ENCODE measurements at places on chromosomes 3 and 15. TPM values are rescaled to one million over a fixed set of nuclear protein-coding genes. Genes with fewer than 3 reads are reported as not detected.

Gene DNAJB8
- not detected for polyA plus RNA-seq

Gene PTPN23
- polyA plus RNA-seq: 22.7 TPM

Gene PRRT3
- polyA plus RNA-seq: not detected

Gene HYAL1
- 2.2 TPM for polyA plus RNA-seq

Gene ANKRD63
- not detected for polyA plus RNA-seq

Gene POLQ
- 5.3 TPM for polyA plus RNA-seq

Gene GPR171
- 0.82 TPM for polyA plus RNA-seq

- DNase-seq: peak; percentile 27
These were observed 53.1 kb downstream of the CLDN1 start for GRCh38 chr3:190269101-190269500.

DNA sequence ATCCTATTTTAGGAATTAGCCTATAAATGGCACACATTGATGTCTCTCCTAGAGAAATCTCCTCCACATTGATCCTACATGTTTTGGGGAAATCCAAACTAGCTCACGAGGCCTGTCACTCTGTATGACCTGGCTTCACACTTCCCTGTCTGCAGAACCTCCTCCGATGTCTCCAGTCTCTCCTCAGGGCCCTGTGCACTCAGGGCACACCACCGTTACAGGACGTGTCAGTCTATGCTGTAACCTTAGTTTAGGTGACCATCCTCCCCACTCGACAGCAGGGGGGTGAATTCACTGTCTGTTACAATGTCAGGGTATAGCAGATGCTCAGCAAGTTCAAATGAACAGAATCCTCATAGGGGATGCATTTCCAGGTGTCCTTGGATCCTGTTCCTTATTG is 249.1 kb downstream of the OCA2 start:
- DNase-seq: no peak

DNA sequence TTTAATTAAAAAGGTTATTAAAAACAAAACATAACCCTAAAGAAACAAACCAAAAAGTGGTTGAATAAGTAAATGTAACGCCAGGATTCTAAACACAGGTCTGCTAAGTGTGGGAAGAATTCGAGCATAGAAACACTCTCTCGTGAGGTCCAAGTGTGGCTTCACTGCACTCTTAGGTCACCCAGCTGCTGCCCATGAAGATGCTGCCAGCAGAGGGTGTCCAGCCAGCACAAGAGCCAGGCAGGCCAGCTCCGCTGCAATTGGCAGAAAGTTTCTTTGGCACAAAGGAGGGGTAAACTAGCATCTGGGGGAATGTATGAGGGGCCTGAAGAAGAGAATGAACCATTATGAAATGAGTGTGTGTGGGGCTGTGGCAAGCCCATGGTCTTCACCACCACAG is 215.7 kb upstream of the FEZF2 start:
- DNase-seq: no peak

- DNase-seq: no peak
These were observed 237.5 kb upstream of the CHRM5 start for GRCh38 chr15:33730815-33731214.

- no peak for DNase-seq
These were observed 27.8 kb downstream of the FAM43A start for GRCh38 chr3:194713299-194714136.

- no peak for DNase-seq
These were observed 41.1 kb downstream of the TSC22D2 start for GRCh38 chr3:150449169-150449721.

- no peak for DNase-seq
These were observed 42.0 kb upstream of the CHRM5 start for GRCh38 chr15:33926260-33926659.

- no peak for DNase-seq
These were observed 271.4 kb downstream of the MBNL1 start for GRCh38 chr3:152540120-152540519.

DNA sequence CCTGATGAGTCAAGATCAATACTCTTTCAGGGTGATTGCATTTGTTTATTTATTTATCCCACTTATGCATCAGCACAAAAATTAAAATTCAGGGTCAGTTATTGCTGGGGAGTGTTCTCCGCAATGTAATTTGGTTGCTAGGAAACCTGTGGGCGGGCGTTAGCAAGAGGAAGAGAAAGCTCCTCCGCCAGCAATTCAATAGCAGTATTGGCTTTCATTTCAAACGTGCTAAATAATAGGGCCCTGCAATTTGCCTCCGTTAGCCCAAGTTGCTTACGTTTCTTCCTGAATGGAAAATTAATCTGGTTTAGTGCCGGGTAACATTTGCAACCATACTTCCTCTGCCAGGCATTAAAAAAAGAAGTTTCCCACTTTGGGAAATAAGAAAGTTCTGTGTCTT is 35.5 kb upstream of the PLCL2 start:
- DNase-seq: peak; percentile 46

- DNase-seq: no peak
These were observed 349.4 kb downstream of the CLSTN2 start for GRCh38 chr3:140284372-140284771.

DNA sequence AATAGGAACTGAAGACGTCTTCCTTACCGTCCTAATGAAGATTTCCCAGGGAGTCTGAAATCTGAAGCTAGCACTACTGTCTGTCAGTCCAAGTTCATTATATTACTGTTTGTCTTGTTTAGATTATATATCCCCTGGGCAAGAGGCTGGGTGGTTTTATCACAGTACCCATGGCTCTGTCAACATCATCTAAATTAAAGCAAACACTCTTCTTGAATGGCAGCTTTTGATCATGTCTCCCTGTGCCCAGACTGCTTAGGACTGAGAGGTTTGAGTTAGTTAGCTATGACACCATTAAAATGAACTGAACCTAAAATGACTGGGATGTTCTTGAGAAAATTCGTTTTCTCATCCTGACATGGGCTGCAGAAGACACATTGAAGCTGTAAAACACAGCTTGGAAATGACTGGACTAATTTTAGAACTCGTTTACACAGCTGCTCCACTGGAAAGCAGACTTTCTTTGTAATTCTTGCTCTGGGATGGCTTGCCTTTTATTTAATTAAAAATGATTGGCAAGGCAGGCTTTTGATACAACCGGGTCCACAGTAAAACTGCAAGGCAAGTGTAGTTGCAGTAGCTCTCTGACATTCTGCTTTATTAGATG is 243.5 kb downstream of the MFSD1 start:
- DNase-seq: no peak

DNA sequence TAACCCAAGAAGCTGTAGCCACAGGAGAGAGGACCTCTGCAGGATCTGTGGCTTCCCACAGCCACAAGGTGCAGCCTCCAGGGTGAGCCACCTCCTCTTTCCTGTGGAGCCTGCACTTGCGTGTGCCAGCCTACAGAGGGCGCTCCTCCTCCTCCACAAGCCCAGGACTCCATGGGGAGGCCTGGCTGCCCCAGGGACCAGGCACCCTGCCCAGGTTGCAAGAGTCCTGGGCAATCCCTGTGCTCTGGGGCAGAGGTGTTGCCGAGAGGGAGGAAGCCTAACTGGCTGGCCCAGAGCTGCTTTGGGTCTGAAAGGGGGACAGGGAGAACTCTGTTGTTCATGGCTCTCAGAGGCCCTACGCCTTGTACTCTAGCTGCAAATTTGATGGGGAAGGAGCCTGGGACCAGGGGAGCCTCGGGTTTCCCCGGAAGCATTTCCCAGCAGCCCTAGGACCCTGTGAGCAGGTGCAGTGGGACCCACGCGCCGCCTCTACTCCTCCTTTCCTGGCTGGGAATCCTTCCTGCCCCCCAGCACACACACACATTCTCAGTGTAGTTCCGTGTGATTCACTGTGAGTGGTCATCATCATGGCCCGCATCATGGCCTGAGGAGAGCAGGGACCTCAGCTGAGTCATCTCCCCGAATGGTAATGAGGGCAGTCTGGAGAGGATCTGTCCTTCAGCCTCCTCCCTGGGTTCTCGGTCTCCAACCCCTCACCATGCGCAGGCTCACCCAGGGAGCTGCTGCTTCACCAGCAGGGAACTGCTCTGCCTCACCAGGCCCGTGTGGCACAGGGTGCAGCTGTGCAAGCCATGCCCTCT is 24.3 kb downstream of the TBC1D21 start:
- no peak for DNase-seq

DNA sequence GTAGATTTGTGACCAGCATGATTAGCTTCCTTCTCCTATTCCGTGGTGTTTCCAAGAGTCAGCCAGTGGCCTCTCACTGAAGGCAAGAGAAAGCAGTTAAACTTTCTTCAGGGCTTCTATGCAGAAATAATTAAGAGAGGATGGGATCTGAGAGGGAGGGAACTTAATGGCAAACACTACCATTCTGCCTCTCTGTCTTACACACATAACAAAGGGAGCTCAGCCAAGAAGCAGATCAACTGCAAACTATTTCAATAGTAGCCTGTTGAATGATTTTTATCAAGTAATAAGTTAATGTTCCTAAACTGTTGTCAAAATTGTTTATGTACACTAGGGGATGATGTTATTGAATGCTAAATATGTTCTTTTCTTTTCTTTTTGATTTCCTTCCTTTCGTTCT is 11.8 kb downstream of the OXSR1 start:
- no peak for DNase-seq

DNA sequence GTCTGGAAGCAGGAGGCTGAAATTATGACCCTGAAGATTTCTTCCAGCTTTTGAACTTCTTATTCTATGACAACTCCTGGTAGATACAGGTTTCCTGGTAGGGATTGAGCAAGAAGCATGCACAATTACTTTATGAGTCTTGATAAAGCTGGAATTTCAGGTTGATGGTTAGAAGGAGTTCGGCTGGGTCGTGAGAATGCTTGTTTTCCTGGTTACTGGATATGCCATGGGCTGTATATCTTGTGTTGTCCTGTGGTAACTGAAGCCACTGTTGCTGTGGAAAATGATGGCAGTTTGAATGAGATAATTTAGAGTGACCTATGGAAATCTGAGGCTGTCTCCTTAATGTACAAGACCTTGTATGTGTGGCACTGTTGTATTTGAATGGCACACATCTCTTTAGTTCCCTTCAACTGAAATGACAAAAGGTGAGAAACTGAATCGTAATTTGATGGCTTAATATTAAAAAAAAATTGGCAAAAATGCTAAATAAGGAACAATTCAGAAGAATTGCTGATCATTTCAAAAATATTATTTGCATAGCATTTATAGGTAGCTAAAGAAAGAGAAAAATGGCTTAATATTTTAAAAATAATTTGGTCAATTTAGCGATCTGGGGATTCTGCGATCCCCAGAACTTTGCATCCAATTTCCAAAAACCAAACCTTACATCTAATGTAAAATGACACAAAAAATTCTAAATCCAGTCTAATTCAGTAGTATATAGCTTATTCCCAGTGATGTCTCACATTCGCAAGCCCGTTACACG is 1.1 kb upstream of the UBE2E1 start:
- DNase-seq: no peak

DNA sequence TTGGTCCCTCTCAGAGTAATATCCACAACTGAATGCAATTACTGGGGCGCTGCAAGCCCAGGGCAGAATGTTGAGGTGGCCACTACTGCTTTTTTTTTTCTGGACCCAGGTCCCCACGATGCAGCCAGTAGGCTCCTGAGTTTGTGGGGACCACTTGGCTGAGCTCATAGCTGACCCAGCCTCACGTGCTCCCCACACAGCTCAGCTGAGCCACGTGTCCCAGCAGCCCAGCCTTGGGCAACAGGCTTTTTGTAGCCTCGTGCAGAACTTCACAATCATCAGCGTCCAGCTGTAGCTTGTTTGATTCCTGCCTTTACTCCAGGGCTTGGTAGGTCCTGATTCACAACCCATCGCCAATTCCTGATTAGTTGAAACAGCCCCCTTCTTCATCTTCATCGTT is 117.3 kb downstream of the ETFA start:
- no peak for DNase-seq

- no peak for DNase-seq
These were observed 75.3 kb upstream of the COL8A1 start for GRCh38 chr3:99562990-99563607.

GRCh38 chr15:27868828-27869404 is 230.2 kb downstream of the OCA2 start:
- no peak for DNase-seq

GRCh38 chr15:25676070-25676469 is 187.1 kb downstream of the ATP10A start:
- DNase-seq: no peak

GRCh38 chr3:147403511-147403910 is 2.8 kb downstream of the ZIC4 start:
- no peak for DNase-seq

GRCh38 chr3:197750858-197751737 is 1.4 kb downstream of the FYTTD1 start:
- DNase-seq: peak; percentile 25

- DNase-seq: no peak
These were observed 274.6 kb upstream of the ROPN1 start for GRCh38 chr3:124266487-124266886.

GRCh38 chr3:151789853-151790463 is 24.0 kb upstream of the AADAC start:
- DNase-seq: no peak
